Caki2 (cell line): ENCODE measurements at places on chromosomes 6 and 20. TPM values are rescaled to one million over a fixed set of nuclear protein-coding genes. Genes with fewer than 3 reads are reported as not detected.

- no peak for DNase-seq
Observed at GRCh38 chr6:116399287-116399686, 28.5 kb downstream of the DSE start.

DNA sequence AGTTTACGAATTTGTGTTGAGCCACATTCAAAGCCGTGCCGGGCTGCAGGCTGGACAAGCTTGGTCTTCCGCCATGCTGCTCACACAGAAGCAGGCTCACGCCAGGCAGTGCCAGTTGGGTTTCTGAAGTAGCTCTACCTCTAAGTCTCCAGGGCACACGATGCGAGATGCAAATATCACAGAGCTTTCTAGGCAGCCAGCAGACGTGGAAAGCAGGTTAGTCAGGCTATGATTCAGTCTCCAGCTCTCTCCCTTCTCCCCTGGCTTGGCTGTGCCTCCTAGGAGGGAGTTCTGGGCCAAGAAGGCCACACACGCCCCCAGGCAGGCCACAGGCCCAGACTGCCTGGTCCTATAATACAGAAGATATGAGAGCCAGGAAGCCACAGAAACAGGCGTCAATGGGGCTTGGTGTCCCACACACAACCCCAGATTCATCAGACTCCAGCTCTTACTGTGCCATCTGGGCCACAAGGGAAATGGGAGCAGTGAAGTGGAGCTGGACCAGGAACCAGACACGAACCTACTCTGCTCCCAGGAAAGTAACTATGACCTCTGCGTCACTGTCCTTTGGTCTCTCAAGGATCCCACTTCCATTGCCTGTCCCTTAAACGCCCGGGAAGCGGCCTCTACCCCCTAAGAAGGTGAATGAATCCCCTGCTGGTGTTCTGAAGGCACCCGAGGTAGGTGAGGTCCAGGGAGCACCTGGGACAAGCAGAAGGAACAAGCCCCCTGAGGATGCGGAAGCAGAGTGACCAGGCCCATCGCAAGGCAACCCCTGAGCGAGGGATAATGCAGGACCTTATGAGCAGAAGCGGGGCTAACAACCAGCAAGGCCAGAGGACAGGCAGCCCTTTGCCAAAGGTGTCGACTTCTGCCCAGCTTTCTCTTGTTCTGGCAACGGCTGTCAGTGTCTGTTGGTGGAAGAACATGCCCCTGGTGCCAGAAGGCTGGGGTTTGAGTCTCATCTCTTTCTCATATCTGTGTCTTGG lies 61.2 kb downstream of the GFOD1 start:
- no peak for DNase-seq

GRCh38 chr6:117591405-117591804 lies 10.9 kb downstream of the GOPC start:
- DNase-seq: no peak

GRCh38 chr6:155314773-155315515 lies 660 bp upstream of the TFB1M start:
- DNase-seq: peak; percentile 85

- DNase-seq: no peak
Observed at GRCh38 chr20:6719369-6719721, 48.1 kb upstream of the BMP2 start.

DNA sequence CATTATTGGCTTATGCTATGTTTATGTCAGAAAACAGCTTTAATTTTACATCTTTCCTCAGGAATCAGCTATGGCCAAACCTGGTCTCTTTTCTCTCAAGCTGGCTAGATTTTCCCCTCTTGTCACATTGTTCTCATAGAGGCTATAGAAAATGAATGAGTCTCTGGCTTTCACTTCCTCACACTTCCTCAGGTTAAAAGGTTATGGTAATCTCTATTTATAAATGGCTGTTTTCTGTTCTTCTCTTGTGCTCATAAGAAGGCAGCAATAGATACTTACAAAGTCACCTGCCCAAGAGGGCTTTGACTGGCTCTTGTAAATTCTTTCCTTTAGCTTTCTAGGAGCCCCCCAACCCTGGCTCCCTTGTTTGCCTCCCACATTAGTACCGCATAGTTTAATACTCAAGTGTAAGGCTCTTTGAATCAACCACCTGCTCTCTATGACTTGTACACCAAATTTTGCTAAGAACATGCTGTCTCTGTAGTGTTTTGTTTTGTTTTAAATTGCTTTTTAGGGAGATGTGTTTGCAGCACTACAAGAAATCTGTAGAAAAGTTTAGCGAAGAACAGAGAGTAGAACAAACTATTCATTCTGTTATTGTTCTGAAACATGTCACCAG lies 897.4 kb upstream of the CITED2 start:
- DNase-seq: no peak

GRCh38 chr6:157272866-157273755 lies 50.2 kb downstream of the TMEM242 start:
- DNase-seq: no peak

GRCh38 chr6:155128977-155129376 lies 133.9 kb downstream of the TIAM2 start:
- DNase-seq: no peak

DNA sequence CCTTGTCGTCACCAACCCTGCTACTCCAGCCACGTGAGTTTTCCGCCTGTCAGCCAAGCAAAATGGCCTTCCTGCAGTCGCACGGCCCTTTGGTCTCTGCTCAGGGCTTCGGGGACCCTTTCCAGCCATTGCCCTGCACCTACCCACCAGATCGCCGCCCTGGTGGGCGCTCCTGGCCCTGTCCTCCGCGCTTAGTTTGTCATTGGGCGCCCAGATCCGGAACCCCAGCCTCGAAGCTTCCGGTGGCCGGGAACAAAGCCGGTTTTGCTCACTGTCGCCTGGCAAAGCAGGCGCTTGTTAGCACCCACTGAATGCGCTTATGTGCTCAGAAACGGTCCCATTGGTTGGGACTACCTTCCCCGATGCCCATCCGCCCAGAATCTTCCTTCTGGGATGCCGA lies 536 bp downstream of the ZFP57 start:
- no peak for DNase-seq

DNA sequence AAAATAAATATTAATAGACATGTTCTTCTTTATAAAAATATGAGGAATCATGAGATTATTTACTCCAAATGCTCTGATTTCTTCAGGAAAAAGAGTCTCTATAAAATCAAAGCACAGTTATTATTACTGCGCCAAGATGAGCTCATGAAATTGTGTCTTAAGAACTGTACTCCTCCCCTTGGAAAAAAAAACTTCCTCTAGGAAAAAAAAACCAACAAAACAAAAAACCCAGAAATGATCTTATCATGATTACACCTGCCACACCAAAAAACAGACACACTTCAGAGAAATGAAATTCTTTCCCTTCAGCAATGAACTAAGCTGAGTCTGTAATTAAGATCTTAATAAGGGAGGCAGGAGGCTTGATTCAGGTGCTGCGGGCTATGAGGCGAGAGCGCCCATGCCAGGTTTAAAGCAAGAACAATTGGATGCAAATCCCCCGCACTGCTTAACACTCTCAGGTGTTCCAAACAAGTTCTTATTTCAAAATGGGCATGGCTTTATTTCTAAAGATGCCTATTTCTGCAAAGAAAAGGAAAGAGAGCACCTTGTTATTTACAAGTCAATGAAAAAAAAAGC lies 9.1 kb downstream of the NEDD9 start:
- no peak for DNase-seq

FOXF2 gene
- 6.8 and 14.1 TPM in 2 replicates for total RNA-seq

MRPS26 gene
- 131 and 216 TPM in 2 replicates for total RNA-seq

DEFB123 gene
- not detected in 2 replicates for total RNA-seq

TREM1 gene
- not detected in 2 replicates for total RNA-seq
